Foreskin fibroblast (primary cell): ENCODE measurements at places on chromosomes 13 and 19.

DNA sequence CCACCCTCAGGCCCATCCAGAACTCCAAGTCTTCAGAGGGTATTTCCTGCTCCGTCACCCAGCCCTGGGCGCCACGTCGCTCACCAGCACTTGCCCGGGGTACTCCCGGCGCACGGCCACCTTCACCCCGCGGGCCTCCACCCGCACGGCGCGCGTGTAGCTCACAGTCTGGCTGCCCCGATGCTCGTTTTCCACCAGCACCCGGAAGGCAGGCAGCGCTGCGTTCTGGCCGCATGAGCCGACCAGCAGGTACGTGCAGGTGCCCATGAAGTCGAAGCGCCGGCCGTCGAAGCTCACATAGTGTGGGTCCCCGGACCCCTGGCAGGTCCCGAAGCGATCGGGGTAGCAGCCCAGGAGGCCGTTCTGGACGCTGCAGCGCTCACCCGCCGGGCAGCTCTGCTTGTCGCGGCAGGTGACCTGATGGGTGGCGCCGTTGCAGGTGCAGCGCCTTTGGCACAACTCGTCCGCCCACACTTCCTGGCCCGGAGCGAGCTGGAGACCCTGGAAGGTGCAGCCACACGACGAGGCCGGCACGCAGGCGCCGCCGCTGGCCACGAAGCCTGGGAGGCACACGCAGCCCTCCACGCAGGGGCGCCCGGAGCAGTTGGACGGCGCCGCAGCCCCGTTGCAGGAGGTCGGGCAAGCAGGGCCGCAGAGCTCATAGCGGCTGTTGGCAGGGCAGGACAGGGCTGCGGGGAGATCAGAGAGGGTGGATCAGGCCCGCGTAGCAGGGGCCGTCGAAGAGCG lies 19.2 kb downstream of the FCGBP start:
- no peak for DNase-seq

DNA sequence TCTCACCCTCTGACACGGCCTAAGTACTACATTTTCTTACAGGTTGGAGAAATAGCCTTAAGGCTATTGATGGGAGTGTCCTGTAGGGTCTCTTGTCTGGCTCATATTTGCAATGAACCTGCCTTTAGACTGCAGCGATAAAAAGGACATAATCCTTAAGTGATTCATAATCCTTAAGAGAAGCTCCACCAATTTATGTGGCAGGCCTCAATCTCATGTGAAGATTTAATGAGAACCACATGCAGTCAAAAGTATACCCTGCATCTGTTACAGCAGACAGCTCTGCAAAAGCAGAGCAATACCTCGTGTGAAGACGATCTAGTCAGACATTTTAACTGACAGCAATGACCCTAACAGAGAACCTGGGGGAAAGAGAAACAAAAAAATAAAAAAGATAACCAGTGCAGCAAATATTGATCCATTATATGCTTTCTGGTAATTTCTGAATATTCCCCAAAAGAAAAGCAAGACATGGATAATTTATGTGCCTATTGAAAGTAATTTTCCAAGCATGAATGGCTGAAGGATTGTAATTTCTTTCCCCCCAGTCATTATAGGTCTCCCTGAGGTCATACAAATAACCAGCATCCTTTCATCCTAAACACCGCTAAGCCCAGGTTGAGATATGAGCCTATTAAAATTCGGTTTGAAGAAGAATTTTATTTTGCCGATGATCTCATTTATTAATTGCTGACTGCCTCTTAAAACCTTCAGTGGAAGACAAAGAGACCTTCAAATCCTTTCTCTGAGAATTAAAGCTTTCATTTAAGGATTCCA lies 321.8 kb upstream of the NBEA start:
- DNase-seq: no peak

DNA sequence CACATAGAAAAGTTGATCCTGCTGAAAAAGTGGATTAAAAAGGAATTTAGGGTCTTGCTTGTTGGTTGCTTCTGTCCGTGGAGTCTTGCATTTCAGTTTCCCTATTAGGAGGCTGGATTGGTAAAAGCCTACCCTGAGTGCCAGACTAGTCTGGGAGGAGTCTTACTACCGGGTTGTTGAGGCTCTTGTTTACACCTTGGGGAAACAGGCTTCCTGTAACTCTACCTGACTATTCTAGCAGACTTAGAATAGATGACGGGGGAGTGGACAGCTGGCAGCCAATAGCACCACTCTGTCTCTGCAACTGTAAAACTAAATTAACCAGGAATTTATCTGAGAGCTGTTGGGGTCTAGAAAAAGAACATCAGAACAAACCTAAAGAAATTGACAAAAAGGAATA lies 11.3 kb upstream of the MPHOSPH8 start:
- DNase-seq: no peak

DNA sequence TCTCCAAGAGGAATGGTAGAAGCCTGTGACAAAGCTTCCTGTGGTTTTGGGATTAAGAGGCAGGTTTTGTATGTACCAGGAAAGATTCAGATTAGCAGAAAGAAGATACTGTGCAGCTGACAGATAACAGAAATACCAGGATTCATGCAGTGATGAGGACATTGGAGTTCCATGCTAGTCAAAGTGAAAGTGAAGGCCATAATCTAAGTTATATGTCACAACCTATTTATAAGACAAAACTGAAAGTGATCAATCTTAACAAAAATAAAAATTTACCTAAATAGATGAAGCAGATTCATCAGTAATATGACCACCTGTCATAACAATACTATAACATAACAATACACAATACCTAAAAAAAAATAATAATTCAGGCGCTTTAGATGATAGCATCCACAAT lies 1305.2 kb upstream of the PCDH9 start:
- DNase-seq: no peak

DNA sequence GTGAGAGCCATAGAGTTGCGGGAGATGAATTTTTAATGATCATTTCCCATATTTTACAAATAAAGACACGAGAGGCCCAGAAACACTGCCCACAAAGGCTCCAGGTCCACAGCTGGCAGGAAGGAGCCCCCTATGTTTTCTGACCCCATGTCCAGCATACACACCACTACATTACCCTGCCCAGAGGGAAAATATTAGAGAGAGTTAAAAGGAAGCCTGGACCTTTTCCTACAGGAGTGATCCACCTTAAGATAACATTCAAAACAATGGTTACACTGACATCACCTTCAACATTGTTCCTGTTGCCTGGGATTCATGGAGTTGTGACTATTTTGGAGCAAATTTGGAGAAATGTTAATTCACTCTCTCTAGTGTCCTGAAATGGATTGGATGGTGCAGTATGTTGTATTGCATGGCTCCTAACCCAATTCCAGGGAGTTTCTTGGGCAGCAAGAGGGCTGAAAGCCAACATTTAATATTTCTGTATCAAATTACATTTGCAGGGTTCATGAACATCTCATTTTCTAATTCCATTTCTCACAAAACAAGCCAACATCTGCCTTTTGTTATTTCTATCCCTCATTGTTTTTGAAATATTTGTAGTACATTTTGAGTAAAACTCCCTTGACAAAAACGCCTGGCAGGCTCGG lies 172.5 kb downstream of the DLEU7 start:
- peak; percentile 23 for DNase-seq

DNA sequence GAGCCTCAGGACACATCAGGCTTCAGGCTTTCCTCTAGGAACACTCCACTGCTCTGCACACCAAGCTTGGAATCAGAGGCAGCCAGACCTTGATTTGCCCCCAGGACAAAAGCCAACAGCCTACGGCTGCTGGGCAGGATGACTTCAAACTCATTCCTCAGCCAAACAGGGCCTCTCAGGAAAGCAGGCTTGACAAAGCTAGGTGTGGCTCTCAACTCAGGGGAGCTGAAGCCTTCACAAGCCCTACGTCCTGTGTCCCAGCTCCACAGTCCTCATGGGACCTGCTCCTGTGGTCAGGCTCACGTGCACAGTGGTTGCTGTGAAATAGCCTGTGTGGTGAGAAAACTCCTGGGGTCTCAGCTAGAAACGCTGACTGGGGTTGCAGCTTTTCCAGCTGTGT lies 398.9 kb upstream of the ZNF507 start:
- no peak for DNase-seq

DNA sequence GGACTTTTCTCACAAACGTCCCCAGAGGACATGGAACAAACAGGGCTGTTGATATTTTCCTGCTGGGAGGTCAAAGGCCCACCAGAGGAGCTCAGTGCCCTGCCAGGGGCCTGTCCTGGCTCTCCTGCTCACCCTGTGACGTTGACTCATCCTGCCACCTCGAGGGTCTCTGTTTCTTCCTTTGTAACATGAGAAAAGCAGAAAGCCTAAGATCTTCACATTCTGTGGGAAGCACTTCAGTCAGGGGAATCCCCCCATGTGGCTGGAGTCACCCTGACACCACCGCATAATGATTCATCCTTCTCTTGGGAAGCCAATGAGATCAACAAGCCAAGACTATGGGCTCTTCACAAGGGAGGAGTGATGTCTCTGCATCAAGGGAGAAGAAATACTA lies 147.9 kb downstream of the KATNAL1 start:
- peak; percentile 49 for DNase-seq

DNA sequence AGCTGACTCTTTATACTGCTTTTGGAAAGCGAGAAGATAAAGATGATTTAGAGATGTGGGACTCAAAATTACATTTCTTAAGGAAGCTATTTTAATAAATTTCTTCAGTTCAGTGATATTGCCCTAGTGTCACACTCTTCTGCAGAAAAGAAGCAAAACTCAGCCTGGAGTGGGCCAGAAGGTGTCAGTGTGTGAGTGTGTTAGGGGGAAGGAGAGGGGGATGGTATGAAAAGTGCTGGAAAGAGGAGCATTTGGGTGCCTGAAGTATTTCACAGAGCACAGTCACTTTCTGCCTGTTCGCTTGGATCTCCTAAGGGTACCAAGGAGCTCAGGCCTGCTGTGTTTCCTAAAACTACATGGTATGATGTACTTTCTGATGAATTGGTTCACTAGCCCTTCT lies 84.5 kb upstream of the FRY start:
- peak; percentile 32 for DNase-seq

DNA sequence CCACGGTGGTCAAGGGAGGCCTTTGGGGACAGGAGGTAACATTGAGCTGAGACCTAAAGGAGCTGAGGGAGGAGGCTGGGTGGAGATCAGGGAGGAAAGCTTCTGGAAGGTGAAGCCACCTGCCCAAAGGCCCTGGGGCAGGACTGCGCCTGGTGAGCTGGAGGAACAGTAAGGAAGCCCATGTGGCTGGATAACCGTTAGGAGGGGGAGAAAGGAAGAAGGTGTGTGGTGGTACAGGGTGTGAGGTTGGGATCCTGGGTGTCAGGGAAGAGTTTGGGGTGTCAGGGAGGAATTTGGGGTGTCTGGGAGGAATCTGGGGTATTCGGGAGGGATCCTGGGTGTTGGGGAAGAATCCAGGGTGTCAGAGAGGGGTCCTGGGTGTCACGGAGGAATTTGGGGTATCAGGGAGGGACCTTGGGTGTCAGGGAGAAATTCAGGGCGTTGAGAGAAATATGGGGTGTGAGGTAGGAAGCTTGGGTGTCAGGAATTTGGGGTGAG lies 695 bp downstream of the TICAM1 start:
- DNase-seq: no peak

DNA sequence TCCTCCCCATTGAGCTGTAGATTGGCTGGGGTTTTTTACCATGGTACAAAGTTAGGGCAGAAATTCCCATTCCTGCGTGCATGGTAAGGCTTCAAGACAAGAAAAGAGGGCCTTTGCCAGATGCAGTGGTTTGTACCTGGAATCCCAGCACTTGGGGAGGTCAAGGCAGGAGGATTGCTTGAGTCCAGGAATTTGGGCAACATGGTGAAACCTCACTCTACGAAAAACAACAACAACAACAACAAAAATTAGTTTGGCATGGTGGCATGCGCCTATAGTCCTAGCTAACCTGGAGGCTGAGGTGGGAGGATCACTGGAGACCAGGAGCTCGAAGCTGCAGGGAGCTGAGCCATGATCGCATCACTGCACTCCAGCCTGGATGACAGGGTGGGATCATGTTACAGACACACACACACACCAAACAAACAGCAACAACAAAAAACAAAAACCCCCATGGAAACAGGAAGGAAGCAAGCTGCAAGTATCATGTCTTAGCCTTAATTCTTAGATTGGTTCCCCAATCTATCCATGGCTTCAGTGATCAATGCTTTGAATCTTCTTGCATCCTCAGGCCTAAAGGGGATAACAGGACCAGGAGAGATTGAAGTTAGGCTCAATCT lies 5.5 kb upstream of the WTIP start:
- DNase-seq: no peak

DNA sequence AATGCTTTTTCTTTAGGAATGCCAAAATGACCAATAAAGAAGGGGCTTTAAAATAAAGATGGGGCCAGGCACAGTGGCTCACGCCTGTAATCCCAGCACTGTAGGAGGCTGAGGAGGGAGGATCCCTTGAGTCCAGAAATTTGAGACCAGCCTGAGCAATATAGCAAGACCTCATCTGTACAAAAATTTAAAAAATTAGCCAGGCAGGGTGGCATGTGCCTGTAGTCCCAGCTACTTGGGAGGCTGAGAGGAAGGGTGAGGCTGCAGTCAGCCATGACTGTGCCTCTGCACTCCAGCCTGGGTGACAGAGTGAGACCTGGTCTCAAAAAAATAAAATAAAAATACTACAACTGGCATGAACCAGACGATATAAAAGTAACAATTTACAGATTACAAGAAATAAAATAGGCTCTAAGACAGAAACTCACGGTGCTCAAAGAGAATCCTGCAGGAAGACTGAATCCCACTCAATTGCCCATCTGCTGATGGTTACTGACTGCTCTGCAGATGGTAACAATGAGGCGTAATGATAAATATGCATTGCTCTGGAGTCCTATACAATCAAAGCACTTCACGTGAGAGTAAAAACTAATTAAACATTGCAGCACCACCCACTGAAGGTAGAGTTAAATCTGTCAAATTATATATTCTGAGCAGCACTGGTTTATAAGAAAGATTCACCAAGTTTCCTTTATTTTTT lies 93.2 kb downstream of the LHFPL6 start:
- no peak for DNase-seq

DNA sequence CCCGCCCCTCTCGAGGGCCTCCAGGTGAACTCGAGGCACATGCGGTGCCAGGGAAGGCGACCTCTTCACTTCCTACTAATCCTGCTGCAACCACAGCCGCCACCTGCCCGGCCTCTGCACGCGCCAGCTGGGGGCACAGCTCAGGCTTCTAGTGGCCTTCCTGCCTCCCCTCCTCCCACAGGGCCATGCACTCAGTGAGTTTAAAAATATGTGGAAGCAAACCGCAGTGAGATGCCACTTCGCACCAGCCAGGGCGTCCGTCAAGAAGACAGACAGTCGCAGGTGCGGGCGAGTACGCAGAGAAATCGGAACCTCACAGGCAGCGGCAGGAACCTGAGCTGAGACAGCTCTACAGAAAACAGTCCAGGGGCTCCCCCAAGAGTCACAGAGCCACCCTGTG lies 10.4 kb downstream of the LMNB2 start:
- no peak for DNase-seq

GRCh38 chr13:31056644-31057271 lies 104.9 kb downstream of the HSPH1 start:
- peak; percentile 79 for DNase-seq

GRCh38 chr13:104954210-104954609 lies 1581.3 kb downstream of the EFNB2 start:
- DNase-seq: peak; percentile 48

- DNase-seq: no peak
These were observed 85.2 kb upstream of the RNF113B start for GRCh38 chr13:98262292-98262691.

- DNase-seq: no peak
These were observed 119.2 kb downstream of the KLF5 start for GRCh38 chr13:73177916-73178565.
